ENCODE measurements at places on chromosomes 2 and 18.

- DNase-seq: no peak
These were observed 93.5 kb downstream of the ZCCHC2 start for GRCh38 chr18:62616331-62616805.

- DNase-seq: no peak
These were observed 76.6 kb downstream of the CPO start for GRCh38 chr2:207015901-207016300.

- DNase-seq: no peak
These were observed 3.0 kb upstream of the ITSN2 start for GRCh38 chr2:24363301-24363700.

GRCh38 chr2:12363138-12363537, 353.6 kb upstream of the TRIB2 start:
- no peak for DNase-seq

DNA sequence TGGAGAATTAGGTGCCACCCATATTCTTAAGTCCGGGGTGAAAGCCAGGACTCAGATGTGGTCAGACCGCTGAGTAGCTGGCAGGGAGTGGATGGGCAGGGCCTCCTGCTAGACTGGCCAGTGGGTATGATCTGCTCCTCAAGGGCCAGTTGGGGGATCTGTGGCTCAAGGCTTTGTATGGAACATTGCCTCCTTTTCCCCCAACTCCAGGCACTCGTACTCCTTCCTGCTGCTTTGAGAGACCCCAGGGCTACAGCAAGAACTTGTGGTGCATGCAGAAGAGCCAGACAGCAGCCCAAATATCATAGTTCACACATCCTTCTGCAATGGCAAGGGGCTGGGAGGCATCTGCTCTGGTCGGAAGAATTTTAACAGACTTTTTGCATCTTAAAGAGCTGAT, 61.7 kb downstream of the PDCL3 start:
- DNase-seq: no peak
